ENCODE measurements at places on chromosomes 1 and 21.

GRCh38 chr1:224289396-224289795, 40.6 kb downstream of the NVL start:
- DNase-seq, result no peak

DNA sequence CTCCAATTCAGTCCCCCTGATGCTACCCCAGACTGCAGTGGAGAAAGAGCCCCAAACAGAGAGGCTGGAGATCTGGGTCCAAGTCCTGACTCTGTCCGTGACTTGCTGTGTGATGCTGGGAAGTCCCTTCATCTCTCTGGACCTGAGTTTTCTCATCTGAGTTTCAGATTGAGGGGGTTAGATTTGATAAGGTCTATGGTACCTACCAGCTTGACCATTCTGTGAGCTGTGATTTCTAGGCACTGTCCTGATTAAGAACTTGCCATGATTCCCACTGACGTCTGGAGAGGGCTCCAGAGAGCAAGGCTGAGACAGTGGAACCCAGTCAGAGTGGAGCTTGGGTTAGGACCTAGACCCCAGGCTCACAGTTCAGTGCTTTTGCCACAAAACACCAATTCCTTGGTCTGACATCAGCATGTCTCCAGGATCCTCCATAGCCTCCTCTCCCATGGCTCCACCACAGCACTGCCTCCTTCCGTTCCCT, 43.8 kb upstream of the DMBX1 start:
- DNase-seq, result no peak

- no peak for DNase-seq
These were observed 154.3 kb upstream of the ZNF648 start for GRCh38 chr1:182215764-182216163.

DNA sequence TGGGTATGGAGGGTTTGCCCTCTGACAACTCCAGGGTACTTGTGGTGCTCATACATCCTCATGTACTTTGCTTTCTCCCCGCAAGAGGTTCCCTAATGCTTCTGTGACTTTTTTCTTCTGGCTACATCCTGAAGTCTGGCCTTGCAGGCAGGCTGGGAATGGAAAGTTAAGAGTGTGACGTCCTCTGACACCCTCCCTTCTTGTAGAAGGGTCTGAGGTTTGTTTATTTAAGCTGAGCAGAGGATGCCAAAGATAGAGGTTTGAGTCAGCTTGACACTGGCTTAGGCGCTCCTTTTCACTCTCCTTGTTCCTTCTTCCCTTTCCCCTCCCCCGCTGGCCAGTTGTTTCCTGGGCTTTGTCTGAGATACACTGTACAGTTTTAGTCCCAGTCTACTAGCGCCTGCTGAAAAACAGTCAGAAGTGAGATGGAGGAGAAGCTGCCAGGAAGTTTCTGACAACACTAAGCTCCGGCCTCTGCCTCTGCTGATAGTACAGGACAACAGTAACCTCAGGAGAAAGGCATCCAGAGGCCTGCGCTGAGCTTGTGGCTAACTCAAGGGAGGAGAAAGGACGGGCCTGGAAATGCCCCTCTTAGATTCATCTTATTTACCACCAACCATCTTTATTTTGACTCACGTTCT, at the start of gene MACF1:
MACF1 (plus strand) TSS at position 255 of the 641 bp plus-strand sequence; CDS start at position 583, 328 bp downstream.
- DNase-seq, result no peak

Data from ecto neural progenitor cell (in vitro differentiated cells).